Hypothalamus (tissue), 51 donors: ENCODE measurements at places on chromosomes 13 and 19.

DNA sequence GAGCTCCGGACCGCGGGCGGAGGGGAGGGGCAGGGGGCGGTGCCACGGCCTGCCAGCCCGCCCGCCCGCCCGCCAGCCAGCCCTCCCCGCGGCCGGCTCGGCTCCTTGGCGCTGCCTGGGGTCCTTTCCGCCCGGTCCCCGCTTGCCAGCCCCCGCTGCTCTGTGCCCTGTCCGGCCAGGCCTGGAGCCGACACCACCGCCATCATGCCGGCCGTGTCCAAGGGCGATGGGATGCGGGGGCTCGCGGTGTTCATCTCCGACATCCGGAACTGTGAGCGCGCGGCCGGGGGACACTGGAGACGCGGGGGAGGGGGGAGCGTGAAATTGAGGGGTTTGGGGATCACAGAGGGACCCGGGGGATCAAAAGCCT, at the start of gene AP2A1:
Gene AP2A1, plus strand, starts transcription at position 72 of the 370 bp plus-strand sequence. Its CDS starts 133 bp downstream, at position 205.
- DNase-seq, result no peak

- no peak for DNase-seq
These were observed 33.3 kb upstream of the GAS6 start for GRCh38 chr13:113897161-113897560.

- peak; percentile 78 for DNase-seq
These were observed 15.9 kb downstream of the TICAM1 start for GRCh38 chr19:4815426-4816201.

- no peak for DNase-seq
These were observed 614.4 kb upstream of the PCDH9 start for GRCh38 chr13:67844574-67844973.

GRCh38 chr13:28865149-28865744, 45.1 kb downstream of the MTUS2 start:
- no peak for DNase-seq

- DNase-seq, result no peak
These were observed 14.3 kb upstream of the QTRT1 start for GRCh38 chr19:10686661-10687517.

DNA sequence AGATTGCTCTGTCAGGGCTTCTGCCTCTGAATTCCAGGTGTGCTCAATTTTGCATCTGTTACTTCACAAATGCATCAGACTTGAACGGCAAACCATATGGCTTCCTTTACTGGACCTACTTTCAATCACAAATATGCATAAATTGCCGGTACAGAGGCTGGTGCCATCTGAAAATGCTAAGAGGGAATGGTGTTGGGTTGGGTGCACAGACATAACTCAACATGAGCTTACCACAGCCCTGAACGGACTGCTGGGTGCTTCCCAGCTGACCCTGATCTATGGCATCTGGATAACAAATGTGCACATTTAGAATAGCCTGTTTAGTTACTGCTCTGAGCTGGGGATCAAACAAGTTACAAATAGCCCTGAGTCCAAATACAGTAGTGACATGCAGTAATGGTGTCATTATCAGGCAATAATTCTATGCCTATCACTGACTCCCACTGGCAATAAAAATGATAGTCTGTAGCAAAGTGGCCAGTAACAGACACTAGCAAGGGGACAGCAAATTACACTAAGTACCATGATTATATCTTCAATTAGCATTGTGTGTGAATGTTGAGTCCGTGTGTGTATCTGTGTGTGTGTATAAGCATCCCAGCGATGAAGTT, 927.3 kb downstream of the DIAPH3 start:
- DNase-seq, result no peak

- no peak for DNase-seq
These were observed 42.7 kb downstream of the PHF11 start for GRCh38 chr13:49538404-49538803.

- no peak for DNase-seq
These were observed 1.2 kb downstream of the WDR83 start for GRCh38 chr19:12667731-12668302.

DNA sequence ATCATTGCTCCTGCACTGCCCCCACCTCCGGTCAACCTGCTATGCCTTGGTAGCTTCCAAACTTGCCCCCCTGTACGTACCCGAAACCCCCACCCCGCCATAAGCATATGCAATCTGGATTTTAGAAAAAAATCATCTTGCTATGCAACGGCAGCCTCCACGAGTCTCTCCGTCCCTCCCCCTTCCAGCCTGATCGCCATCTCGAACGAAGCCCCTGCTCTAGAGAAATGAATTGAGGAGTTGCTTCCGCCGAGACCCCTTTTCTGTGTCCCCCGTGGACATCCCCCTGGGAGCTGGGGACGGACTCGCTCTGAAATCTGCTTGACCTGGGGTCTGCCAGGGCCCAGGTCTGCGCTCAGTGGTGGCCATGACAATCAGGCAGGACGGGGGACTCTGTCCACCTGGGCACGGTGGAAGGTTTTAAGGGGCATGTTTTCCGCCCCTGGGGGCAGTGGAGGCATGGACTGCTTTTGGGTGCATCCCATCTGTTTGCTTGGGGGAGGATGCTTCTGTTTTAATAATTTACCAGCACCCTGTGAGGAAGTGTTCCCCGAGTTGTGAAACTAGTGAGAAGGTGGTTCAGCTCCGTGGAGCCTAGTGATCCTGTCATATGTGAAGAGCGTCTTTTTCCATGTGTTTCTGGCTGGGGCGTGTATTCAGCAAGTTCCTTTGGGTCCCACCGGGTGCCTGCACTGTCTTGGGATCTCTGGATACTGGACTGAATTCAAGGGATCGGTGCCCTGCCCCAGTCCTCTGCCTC, 1.0 kb downstream of the KDM4B start:
- no peak for DNase-seq

- no peak for DNase-seq
These were observed 251.7 kb upstream of the HTR2A start for GRCh38 chr13:47148543-47148942.

GRCh38 chr19:2771786-2772674, 11.0 kb downstream of the SGTA start:
- DNase-seq, result no peak

DNA sequence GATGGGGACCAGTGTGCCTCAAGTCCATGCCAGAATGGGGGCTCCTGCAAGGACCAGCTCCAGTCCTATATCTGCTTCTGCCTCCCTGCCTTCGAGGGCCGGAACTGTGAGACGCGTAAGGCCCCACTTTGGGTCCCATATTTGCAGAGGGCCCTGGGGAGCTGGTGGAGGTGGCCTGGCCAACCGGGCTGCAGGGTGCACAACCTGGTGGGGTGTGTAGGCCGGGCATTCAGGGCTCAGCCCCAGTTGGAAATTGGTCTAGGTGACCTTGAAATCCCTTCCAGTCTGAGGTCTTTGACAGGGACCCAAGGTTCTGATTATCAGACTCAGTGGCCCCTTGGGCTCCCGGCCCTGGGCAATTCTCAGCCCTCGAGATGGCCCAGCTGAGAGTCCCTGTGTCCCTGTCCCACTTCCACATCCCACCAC, 8.3 kb downstream of the F7 start:
- DNase-seq, result no peak

DNA sequence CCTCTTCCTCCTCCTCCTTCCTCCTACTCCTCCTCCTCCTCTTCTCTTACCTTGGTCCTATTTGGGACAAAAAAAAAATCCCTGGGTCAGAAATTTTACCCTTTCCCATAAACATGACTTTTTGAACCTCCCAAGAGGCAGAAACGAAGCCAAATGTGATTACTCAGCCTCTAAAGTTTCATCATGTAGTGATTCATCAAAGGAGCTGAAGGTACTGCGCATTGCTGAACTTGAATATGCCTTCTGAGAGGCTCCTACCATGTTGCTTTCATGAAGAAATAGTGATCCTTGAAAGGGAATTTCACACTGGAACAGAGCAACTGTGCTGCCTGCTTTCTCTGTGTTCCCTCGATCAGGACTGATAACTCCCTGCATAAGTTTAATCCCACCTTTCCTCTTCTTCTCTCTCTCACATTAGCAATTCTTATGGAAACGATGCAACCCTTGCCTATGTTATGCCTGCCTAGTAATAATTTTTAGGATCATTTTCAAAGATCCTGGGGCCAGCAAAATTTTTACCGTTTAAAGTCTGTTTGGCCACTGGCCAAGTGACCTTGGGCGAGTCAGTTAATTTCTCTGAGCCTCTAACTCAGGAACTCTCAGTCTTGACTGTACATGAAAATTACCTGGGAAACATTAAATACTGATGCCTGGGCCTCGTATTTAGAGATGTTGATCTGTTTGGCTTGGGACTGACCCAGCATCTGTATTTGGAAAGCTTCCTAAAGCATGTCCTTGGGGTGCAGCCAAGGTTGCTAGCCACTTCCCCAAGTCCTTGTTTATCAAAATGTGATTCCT, 149.5 kb downstream of the DCT start:
- no peak for DNase-seq
